Stimulated activated CD4-positive, alpha-beta T cell treated with anti-CD3 and anti-CD28 coated beads, Interleukin-15, amount 100 ng/mL, for 1 hour (primary cell): ENCODE measurements at places on chromosomes 7 and 10.
A peak's percentile ranks its signal among the peaks of the same experiment; 100 is the strongest.

GRCh38 chr10:121469797-121470606, 128.2 kb downstream of the FGFR2 start:
- no peak for DNase-seq

- DNase-seq, result no peak
These were observed 62.2 kb downstream of the MPLKIP start for GRCh38 chr7:40072268-40072667.

GRCh38 chr7:83648464-83649241, at the start of gene SEMA3E:
Gene SEMA3E (minus strand): TSS chr7:83649139.
- no peak for DNase-seq

- no peak for DNase-seq
These were observed 74.3 kb downstream of the ANKRD7 start for GRCh38 chr7:118298771-118299170.

- no peak for DNase-seq
These were observed 5.1 kb downstream of the ITPRIP start for GRCh38 chr10:104333032-104333727.

DNA sequence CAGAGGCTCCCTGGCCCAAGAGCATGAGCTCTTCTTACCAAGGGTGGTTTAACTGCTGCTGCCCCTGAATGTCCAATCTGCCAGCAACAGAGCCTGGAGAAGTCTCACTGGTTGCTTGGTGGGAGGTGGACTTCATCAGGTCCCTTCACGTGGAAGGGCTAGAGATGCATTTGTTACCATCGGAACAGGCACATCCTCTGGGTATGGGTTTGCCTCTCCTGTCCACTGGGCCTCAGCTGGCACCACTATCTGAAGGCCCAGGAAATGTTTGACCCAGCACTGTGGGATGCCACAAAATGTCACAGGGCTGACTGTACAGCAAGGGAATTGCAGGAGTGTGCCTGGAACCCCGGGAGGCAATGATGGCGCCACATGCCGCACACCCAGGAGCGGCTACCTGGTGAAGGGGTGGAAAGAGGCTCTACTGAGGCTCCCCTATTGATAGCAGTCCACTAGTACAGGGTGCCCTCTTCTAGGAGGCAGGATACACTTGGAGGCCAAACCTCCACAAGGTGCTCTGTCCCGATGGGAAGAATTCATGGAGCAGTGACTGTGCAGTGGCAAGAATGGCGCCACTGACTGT, 603.1 kb upstream of the MGMT start:
- DNase-seq, result no peak

DNA sequence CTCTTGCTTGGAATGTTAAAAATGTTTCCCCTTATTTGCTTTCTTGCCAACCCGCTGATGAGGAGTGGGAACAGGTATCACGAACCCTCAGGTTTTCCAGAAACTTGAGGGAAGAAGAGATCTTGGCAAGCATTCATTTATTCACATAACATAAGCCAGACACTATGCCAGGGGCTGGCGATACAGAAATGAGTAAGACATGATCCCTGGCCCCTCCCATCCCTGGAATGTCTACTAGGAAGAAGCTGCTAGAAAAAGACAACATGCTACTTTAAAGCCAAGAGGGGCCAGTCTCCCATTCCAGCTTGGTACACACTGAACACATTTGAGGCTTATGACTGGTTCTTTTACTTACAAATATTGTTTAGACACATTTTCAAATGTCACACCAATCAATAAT, 26.4 kb downstream of the SLC35B4 start:
- DNase-seq, result no peak

GRCh38 chr7:94089806-94090205, 85.7 kb upstream of the BET1 start:
- DNase-seq, result no peak

DNA sequence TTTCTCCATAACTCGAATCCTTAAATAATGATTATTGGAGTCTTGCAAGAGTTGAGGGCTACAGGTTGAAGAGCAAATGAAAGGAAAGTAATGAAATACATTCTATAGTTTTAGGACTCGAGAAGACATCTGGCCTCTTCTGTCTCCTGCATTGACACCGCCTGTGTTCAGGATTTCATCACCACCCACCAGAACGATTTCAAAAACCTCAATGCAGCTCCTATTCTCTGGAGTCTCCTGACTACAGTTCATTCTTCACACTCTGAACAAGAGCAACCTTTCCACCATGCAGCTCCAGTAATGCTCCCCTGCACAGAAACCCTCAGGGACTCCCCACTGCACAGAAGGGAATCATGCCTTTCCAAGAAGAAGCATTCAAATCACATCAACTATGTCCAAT, 5.5 kb downstream of the IL15RA start:
- DNase-seq, result no peak

GRCh38 chr10:132500781-132501415, 36.7 kb upstream of the INPP5A start:
- no peak for DNase-seq

DNA sequence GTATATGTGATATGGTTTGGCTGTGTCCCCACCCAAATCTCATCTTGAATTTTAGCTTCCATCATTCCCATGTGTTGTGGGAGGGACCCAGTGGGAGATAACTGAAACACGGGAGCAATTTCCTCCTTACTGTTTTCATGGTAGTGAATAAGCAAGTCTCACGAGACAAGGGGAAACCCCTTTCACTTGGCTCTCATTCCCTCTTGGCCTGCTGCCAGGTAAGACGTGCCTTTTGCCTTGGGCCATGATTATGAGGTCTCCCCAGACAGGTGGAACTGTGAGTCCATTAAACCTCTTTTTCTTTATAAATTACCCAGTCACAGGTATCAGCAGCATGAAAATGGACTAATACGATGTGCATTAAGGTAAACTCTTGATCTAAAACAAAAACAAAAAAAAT, 357.1 kb upstream of the AOAH start:
- DNase-seq, result no peak

DNA sequence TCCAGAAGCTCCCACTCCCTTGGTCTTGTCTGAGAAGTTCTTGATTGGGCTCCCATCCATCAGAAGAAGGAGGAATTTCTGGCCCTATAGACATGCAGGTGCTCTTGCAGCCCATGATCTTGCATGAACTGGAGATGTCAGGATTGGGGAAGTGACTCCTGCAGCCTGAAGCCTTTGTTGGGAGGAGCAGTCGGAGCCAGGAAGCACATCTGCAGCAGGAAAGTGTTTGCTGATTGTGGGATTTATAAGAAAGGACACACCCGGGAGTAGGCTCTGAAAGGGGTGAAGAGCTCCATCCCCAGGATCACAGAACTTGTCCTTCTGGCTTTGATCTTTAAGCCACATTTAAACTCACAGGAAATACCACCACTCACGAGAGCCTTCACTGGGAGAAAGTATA, 185.2 kb downstream of the DYNC1I1 start:
- no peak for DNase-seq

DNA sequence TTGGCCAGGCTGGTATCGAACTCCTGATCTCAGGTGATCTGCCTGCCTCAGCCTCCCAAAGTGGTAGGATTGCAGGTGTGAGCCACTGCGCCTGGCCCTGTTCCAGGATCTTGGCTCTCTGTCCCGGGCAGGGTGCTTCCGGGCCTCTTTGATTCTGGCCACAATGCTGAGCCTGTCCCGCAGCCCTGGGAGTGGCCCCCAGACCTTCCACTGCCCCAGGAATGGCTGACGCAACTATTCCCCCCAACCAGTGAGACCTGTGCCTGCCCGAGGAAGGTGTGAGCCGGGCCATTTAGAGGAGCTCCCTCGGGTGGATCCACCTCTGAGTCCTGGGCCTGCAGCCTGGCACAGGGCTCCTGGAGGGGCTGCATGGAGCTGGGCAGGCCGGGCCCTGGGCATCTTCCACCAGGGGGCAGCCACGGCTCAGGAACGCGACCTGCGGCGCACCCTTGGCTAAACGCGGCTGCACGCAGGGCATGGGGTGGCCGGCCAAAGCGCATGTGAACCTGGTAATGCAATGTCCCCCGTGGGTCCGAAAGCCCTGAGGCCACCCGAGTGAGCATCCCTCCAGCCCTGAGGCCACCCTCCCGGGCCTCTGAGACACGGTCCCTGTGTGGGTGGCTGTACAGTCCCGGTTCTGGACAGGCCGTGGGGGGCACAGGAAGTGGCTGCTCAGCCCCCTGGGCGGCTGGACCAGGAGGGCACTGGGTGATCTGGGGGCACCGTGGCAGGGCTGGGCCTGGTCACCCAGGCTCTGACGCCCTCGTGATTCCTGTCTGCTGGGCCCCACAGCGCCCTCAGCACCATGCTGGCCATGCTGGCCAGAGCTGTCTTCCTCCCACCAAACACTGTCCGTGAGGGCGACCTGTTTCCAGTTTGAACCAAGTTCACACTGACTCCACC, 24.8 kb downstream of the GRIFIN start:
- peak; percentile 78 for DNase-seq

- DNase-seq, result no peak
These were observed 17.5 kb downstream of the AHR start for GRCh38 chr7:17315974-17316373.

- DNase-seq, result no peak
These were observed 50.1 kb downstream of the SYPL1 start for GRCh38 chr7:106062006-106062405.

- no peak for DNase-seq
These were observed 49.9 kb downstream of the TRIM24 start for GRCh38 chr7:138510003-138510402.

DNA sequence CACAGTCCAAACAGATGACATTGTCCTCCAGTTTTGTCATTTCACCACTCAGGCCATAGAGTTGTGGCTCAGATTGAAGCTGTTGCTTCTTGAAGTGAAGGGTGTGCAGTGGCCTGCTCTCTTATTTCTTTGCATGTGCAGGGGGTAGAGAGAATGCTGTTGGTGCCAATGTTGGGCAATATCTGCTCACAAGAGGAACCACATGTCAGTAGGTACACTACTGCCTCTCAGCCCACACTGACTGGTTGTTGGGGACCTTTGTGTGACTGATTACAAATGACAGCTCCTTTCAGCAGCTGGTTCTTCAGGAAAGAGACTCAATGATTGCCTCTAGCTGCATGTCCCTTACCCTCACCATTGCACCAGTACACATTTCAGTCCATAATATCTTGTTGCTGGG, 21.9 kb upstream of the SFTPA1 start:
- no peak for DNase-seq

- DNase-seq, result no peak
These were observed 27.4 kb downstream of the TCF7L2 start for GRCh38 chr10:112977426-112977898.

DNA sequence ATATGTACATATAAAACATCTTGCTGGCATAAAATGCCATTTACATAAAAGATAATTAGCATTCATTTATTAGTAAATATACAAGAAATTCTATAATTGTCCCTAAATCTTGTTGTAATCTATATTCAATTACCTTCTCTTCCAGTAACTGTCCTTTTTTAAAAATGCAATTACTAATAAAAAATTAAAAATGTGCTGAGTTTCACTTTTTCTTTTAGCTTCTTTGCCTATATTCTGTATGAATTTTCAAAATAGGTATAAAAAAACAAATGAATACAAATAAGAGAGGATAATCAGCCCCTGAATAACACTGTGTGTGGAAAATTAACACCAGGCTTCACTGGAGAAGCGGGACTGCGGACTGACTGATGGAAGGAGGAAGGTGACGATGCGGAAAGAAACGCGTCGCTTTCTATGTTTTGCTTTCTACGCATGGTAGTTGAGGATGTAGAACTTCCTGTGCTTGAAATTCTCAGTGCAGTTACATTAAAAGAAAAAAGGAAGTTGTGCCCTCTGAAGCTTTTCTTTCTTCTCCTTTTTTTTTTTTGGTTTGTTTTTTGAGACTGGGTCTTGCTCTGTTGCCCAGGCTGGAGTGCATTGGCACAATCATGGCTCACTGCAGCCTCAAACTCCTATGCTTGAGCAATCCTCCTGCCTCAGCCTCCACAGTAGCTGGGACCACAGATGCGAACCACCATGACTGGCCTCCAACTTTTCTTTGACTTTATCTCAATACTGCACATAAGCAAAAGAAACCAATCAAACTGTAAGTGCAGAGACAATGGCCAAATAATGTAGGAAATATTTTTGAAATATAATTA, 7.4 kb upstream of the ZMYND11 start:
- DNase-seq, result no peak

GRCh38 chr10:100723180-100723579, 22.2 kb upstream of the PAX2 start:
- no peak for DNase-seq

DNA sequence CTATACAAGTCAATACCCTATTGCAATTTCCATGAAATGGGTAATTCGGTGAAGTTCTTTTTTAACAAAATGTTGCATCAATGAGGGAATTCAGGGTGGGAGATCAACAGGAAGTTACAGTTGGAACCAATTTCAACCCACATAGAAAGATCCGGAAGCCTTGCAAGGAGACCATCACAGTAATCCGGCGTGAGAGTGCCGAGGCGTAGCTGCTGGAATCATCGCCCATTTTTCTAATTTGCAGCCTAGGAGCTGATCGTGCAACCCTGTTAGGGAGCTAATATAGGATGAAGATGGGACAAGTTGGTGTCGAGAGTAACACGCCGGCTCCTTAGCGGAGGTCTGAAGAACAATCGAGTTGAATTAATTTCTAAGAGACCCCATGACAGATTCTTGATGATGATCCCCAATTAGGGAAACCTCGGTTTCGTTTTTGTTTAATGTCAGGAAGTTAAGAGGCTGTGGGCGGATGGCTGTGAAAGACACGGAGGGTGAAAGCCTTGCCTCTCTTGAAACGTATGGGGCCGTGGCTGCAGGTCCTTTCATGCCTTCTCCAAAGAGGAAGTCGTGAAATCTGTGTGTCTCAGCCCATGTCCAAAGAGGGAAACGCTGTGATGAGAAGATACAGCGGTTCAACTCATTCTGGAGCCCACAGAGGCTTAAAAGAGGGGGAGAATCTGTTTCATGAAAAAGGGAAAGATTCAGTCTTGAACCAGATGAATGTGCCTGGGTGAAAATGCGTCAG, 51.2 kb upstream of the CARD11 start:
- no peak for DNase-seq

DNA sequence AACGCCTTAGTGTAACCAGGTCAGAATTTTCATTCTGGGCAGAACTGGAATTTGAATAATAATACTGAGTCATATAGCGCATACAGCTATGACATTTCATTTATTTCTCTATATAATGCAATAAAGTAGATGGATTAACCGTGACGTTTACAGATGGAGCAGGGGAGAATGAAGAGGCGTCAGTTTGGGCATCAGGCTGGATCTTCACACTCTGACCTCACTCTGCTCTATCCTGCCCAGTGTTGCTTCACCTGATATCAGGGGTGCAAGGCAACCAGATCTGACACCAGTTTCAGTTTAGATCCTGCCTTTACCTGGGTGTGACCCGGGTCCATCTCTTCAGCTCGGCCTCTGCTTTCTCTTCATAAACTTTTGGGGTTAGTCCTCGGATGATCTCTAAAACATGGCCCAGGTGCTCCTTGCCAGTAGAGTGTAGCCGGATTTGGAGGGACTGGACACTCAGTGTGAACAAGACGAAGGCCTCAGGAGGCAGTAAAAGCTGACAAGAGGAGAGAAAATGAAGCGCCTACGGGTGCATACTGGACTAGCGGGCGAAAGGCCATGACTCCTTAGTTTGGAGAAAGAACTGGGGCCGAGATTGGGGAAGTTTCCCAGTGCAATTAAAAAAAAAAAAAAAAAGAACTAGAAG, 1.4 kb upstream of the ZYX start:
- DNase-seq, result no peak

- DNase-seq, result no peak
These were observed 61.7 kb upstream of the RAB11FIP2 start for GRCh38 chr10:118108194-118109026.
